ENCODE measurements at places on chromosomes 7 and 10. TPM values are rescaled to one million over a fixed set of nuclear protein-coding genes. Genes with fewer than 3 reads are reported as not detected.

AKR1C1 gene
- total RNA-seq: 1.2 TPM

UBE3C gene
- 76.9 TPM for total RNA-seq

CHRM2 gene
- total RNA-seq: not detected

OR2A1 gene
- total RNA-seq: not detected

OPN4 gene
- total RNA-seq: not detected

TUBAL3 gene
- total RNA-seq: 0.34 TPM

Measured in kidney epithelial cell (primary cell).